Lung (tissue), 17 donors: ENCODE measurements at places on chromosomes 4 and X. TPM values are rescaled to one million over a fixed set of nuclear protein-coding genes. Genes with fewer than 3 reads are reported as not detected.
A peak's percentile ranks its signal among the peaks of the same experiment; 100 is the strongest.

Gene CPZ
- polyA plus RNA-seq, result 1.4 TPM

Gene TMSB15A
- 1.5 TPM for polyA plus RNA-seq

Gene SLC7A11
- 2.0 TPM for polyA plus RNA-seq

GRCh38 chrX:69179380-69179911, 14.2 kb upstream of the PJA1 start:
- H3K27ac ChIP-seq, result no peak overlapping the region
- H3K4me1 ChIP-seq, result peaks cover 8% of the 10 kb centered on the region
- no peaks in the 10 kb centered on the region for H3K27me3 ChIP-seq

DNA sequence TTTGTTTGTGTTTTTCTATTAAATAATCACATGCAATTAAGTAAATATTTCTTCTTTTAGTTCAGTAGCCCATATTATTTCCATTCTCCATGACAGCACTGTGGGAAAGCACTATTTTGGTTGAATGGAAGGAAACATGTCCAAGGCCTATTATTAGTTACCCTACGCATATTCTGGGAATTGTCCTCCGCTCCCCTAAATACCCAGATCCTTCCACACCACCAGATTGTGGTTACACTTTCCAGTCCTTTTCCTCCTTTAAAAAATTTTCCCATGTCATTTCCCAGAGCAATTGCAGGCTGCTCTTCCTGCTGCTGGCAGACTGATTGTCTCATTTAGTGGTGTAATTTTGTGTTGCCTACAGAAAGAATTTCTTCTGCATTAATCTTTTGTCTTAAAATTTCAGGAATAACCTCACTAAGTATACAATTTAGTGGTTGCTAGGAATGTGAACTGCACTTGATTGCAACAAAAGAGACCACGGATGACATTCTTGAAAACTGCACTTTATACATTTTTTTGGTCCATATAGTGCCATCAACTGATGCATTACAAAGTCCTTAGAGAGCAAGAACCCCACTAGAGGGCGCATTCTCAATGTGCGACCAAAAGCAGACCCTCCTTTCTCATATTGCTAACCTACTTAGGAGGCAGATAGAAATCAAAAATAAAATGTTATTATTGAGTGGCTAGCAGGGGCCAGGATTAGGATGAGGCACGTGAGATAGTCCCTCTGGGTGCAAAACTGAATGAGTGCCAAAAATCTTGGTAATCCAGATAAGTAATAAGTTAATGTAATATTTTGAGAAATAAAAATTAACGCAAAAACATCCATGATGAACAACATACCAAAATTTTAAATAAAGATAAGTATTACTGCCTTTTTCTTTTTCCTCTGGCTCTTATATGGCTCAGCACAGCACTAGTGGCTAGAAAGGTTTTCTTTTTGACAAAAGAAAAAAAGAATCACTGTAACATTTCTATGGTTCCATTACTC, 98.8 kb upstream of the IQCM start:
- no peak overlapping the region for H3K4me3 ChIP-seq
- no peaks in the 10 kb centered on the region for H3K36me3 ChIP-seq
- peak; percentile 27 for DNase-seq
- H3K27ac ChIP-seq, result no peak overlapping the region
